Lower leg skin (tissue), 4 donors: ENCODE measurements at places on chromosomes 2 and 18. TPM values are rescaled to one million over a fixed set of nuclear protein-coding genes. Genes with fewer than 3 reads are reported as not detected.

DNA sequence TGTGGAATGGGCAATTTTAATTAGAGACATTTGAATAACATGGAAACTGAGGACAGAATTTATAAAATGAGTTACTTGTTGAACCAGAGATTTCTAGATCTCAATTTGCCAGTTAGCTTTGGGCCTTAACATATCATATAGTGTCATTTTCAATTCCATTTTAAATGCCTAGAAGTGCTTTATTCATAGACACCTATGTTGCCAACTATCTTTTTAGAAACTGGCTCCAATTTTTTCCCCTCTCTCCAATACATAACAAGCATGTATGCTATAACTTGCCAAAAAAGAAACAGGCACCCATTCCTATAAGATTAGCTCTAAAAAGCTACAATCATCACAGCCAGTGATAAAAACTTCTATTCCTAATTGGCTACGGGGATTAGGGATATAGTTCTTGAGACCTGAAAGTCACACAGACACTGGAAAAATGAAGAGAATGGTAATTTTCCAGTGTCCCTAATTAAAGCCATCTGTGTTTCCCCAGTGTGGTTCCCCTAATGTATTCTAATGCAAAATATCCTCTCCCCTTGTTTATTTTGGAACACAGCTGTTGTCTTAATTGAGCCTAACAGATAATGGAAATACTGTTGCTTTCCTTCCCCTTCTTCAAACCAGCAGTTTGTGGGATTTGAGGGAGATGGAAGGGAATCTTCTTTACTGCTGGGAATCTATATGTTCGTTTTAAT lies 205.5 kb upstream of the FSHR start:
- no peak for DNase-seq

The LHCGR gene
- total RNA-seq: not detected

The PSTPIP2 gene
- 10.5 TPM for total RNA-seq

The REG3A gene
- total RNA-seq: not detected

The DSG1 gene
- total RNA-seq: 1,963 TPM

The REEP1 gene
- total RNA-seq: 0.04 TPM

DNA sequence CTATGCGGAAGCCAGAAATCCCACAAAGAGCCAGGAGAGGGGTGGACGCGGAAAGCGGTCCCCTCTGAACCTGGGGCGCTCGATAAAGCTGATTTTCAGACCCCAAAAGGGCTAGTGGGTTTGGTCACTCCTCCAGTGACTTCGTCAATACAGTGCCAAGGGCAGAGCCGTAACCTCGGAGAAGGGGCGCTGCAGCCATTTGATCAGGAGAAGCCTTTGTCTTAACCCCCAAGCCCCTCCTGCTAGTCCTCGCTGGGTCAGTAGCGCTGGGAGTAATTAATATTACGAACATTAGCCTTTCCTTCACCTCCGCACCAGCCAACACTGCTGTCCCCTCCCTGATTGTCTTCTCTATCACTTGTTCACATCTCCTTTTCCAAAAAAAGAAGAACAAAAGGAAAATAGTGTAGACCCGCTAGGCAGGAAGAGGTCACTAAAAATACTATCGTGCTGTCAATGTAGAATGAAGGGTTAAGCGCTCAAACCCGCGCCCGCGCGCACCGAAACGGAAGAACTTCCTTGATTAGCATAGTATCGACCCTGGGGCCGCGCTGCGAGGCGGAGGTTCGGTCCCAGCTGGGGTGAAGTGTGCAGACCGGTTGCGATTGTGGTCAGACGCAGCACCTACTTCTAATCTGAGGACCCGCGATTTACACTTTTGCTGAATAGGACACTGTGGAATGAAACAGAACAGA lies 63.2 kb upstream of the MAPRE2 start:
- DNase-seq: peak; percentile 22

The HOXD8 gene
- total RNA-seq: 4.7 TPM

GRCh38 chr2:54945391-54946219 lies 104.6 kb downstream of the RTN4 start:
- peak; percentile 96 for DNase-seq

GRCh38 chr2:44010266-44010665 lies 14.5 kb upstream of the LRPPRC start:
- no peak for DNase-seq

GRCh38 chr2:237686659-237687136 lies 59.3 kb downstream of the LRRFIP1 start:
- DNase-seq: peak; percentile 86

GRCh38 chr2:182319556-182320505 lies 107.0 kb downstream of the PDE1A start:
- no peak for DNase-seq

DNA sequence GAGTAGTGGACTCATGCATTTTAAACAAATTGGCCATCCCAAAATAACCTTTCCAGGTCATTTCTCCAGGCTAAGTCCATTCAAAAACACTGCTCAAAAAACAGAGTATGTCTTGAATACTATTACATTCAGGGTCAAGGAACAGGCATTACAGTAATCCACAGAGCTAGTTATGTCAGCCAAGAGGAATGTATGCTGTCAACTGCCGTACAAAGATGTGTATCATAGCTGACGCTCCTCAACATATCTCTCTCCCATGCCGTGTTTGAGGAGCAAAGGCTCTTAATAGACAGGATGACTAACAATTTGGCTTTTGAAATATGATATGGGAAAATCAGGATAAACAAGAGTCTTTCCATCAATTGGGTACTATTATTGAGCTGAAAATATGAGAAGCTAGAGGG lies 68.8 kb upstream of the KCTD1 start:
- DNase-seq: no peak

DNA sequence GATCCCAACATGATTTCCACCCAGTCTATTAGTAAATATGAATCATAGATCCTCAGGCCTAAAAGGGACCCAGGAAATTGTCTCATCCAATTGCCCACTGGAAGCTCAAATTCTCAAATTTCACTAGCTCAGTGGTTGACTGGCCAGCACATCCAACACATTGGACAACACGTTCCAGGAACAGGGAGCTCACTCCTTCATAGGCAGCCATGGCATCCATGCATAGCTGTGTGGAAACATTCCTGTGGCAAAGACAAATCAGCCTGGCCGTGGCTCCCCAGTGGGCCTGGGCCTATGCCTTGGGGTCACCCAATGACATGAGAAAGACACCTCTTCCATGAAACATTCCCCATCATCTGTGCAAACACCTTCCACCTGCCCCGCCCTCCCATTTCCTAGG lies 261.1 kb downstream of the ANAPC1 start:
- no peak for DNase-seq

DNA sequence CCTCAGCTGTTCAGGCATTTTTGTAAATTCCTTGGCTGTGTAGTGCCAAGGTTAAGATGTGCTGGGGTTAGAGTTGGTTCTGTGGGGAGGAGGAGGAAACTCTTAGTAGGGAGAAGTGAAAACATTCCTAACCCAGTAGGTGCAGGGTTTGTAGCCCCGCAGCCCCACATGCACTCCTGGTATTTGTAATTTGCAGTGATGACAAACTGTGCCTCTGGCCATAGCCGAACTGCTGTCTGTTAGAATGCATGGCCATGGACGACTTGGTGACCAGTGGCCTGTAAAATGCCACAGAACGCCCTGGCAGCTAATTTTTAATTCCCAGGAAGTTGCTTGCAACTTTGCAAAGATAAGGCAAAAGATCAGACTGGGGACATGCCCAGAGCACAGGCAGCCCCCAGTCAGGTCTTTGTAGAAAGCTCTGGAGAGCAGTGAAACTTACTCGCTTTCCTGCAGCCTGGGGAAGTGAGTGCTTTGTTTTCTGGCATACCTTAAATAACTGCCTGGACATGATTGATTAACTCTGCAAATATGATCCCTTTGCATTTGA lies 38.4 kb downstream of the LYPD6B start:
- DNase-seq: no peak

The ATIC gene
- 38.0 TPM for total RNA-seq

DNA sequence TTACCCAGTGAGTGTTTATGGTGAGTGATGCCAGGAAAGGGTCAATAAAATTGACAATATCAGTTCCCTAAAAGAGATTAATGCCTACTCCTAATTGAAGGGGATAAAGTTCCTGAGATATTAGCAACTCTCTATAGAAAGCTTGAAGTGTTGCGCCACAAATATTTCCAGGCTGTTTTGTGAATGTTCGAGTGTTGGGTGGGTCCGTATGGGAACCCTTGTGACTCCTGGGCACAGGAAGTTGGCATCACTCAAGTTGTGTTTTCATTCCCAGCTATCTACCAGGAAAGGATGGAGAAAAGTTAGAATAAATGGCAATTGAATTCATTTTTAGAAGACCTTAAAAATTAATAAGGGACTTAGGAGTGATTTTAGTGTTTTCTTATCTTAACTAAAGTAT lies 472.7 kb downstream of the THSD7B start:
- no peak for DNase-seq

GRCh38 chr18:44453505-44453904 lies 227.2 kb upstream of the SETBP1 start:
- DNase-seq: no peak

- DNase-seq: no peak
These were observed 27.1 kb downstream of the ST3GAL5 start for GRCh38 chr2:85861650-85862049.
